ENCODE measurements at places on chromosomes 1 and 21. TPM values are rescaled to one million over a fixed set of nuclear protein-coding genes. Genes with fewer than 3 reads are reported as not detected.

The IL23R gene
- not detected for total RNA-seq

The TAS1R1 gene
- not detected for total RNA-seq

The ERI3 gene
- total RNA-seq = 69.3 TPM

The AUNIP gene
- total RNA-seq = not detected

The PPIAL4G gene
- not detected for total RNA-seq

The NKAIN1 gene
- total RNA-seq = not detected

The MXRA8 gene
- total RNA-seq = 345 TPM

The CYP2J2 gene
- not detected for total RNA-seq

The AIRE gene
- total RNA-seq = 0.75 TPM

Data from ascending aorta (tissue), 2 donors.